Lung (tissue), 17 donors: ENCODE measurements at places on chromosomes 2 and 18. TPM values are rescaled to one million over a fixed set of nuclear protein-coding genes. Genes with fewer than 3 reads are reported as not detected.

The CTDSP1 gene
- polyA plus RNA-seq = 113 TPM

The ADAM23 gene
- 0.57 TPM for polyA plus RNA-seq

The TBR1 gene
- polyA plus RNA-seq = 0.01 TPM

GRCh38 chr2:204453730-204454167 lies 91.5 kb upstream of the PARD3B start:
- DNase-seq = peak; percentile 87

DNA sequence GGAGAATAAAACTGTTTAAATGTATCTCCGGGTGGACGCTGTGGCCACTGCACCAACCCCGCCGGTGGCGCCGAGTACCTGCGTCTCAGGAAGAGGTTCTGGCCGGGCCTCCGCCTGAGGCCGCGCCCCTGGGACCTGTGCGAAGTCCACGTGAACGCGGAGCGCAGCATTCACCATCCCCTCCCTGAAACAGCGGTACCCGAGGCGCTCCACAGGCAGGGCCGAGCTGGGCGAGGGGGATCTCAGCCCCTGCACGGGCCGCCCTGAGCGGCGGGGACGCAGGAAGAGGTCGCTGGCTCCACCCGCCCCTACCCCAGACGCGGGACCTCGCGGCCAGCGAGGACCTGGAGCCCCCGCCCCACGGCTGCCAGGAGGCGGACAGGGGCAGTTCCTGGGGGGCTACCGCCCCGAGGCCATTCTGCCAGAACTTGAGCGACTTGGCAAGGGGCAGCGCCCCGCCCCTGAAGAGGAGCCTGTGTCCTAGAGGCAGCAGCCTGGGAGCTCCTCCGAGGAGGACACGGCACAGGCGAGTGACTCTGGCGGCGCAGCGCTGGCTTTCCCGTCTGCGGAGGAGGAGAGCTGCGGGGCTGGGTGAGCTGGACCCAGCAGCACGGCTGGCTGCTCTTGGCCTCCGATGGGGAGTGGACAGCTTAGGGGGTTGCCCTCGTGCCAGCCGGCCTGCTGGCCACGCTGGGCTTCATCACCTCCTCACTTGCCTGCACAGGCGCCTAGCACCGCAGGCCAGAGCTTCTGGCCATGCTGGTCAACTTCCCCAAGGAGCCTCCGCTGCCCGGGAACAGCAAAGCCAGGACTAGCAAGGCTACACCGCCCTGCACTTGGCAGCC lies 9.7 kb upstream of the TEKT4 start:
- DNase-seq = no peak

DNA sequence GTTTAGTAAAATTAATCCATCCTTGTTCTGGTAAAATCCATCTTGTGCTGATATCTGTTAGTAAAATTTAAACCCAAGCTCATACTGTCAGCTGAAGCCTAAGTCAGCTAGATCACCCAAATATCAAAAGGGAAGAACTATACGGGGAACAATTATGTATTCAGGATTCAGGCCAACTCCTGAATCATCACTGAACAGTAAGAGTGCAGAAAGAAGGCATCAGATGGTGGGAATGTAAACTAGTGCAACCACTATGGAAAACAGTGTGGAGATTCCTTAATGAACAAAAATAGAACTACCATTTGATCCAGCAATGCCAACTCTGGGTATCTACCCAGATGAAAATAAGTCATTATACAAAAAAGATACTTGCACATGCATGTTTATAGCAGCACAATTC lies 81.8 kb downstream of the RAPGEF4 start:
- DNase-seq = no peak
